Activated naive CD4-positive, alpha-beta T cell treated with anti-CD3 and anti-CD28 coated beads, Interleukin-2, amount 50 U/mL, for 16 hours (primary cell): ENCODE measurements at places on chromosomes 5 and 9.

GRCh38 chr5:24353016-24353415 is 291.8 kb downstream of the CDH10 start:
- DNase-seq = no peak

DNA sequence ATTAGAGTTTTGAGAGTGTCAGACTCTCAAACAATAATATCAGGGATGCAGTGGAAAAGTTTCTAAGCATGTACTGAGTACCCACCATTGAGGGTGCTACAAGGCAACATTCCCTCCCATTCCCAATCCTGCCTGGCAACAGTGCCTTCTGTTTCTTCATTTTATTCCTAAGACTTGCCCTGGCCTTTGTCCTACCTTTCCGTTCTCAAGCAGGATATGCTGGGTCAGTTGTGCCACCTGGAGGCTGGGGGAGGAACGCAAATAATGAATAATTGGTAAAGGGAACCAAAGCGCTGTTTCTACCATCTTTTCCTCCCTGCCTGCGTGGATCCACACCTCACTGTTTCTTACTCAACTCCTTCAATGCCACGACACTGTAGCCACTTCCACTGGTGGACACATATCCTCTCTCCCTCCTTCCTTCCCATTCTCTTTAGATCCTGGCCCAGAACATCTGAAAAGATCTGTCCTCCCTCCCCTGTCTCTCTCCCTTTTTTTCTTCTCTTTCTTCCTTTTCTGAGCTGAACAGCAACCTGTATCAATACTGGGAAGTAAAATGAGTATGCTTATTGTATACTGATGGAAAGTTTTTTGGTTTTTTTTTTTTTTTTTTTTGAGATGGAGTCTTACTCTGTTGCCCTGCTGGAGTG is 149.5 kb downstream of the C9orf152 start:
- peak; percentile 54 for DNase-seq

DNA sequence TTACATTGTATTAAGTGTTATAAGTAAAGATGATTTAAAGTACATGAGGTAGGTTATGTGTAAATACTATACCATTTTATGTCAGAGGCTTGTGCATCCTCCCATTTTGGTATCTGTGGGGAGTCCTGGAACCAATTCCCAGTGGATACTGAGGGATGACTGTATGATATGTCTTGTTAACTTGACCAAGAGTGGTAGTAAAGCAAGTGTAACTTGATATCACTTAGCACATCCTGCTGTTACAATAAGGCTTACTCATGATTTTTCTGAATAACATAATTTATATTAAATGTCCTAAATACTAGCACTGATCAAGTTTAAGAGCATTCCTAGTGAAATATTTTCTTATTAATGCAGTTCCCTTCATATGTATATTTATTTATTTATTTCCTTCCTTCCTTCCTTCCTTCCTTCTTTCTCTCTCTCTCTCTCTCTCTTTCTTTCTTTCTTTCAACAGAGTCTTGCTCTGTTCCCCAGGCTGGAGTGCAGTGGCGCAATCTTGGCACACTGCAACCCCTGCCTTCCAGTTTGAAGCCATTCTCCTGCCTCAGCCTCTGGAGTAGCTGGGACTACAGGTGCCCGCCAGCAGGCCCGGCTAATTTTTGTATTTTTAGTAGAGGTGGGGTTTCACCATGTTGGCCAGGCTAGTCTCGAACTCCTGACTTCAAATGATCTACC is 7.5 kb downstream of the NDFIP1 start:
- DNase-seq = no peak

GRCh38 chr9:5512658-5513452 is 2.5 kb downstream of the PDCD1LG2 start:
- DNase-seq = no peak

DNA sequence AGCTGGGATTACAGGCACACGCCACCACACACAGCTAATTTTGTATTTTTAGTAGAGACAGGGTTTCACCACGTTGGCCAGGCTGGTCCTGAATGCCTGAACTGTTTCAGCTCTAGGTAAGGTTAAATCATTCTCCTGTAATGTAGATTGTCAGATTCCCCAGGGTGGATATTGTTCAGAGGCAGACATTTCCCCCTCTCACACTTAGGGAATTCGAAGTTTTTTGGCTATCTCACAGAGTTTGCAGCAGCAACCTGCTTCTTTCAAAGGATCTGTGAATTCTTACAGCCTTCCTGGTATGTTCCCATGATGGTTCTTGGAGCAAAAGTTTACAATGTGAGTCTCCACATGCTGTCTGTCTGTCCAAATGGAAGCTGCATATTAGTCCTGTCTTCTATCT is 15.6 kb upstream of the DIRAS2 start:
- DNase-seq = no peak

DNA sequence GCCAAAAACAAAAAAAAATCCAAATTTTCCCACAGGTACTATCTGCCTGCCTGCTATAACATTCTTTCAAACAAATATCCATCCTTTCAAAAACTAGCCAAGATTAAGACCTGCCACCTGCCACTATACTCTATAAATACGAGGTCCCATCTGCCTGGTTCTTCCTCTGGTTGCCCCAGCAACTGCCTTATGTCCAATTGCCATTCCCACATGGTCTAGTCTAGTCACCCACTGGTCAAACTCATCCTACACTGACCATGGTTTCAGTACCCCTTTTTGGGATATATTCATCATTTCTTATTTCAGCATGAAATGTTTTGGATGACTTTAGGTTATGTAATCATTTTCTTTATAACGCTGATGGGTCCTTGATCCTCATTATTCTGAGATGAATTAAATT is 95.1 kb upstream of the CCNG1 start:
- DNase-seq = no peak

- no peak for DNase-seq
Measured at GRCh38 chr9:86997156-86997555, 49.9 kb upstream of the GAS1 start.

- DNase-seq = no peak
Measured at GRCh38 chr5:159057996-159058395, 41.7 kb downstream of the EBF1 start.

DNA sequence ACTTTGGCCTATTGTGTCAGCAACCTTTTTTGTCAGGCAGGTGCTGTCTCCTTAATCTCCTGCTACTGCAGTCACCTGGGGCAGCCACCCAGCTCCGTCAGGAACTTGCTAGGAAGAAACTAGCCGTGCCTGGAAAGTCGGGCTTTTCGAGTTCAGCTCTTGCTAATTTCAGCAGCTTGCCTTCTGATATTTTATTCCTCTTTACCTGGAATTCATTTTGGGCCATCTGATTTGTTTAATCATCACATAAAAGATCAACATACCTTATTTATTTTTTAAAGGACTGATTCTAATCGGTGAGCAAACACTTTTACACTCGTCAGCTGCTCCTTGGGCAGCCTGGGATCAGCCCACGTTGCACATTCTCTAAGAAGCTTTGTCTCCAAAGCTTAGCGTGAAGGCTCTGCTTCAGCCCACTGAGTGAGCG is 42.2 kb downstream of the PRLR start:
- DNase-seq = no peak

- no peak for DNase-seq
Measured at GRCh38 chr9:31808766-31809165, 575.7 kb upstream of the ACO1 start.

DNA sequence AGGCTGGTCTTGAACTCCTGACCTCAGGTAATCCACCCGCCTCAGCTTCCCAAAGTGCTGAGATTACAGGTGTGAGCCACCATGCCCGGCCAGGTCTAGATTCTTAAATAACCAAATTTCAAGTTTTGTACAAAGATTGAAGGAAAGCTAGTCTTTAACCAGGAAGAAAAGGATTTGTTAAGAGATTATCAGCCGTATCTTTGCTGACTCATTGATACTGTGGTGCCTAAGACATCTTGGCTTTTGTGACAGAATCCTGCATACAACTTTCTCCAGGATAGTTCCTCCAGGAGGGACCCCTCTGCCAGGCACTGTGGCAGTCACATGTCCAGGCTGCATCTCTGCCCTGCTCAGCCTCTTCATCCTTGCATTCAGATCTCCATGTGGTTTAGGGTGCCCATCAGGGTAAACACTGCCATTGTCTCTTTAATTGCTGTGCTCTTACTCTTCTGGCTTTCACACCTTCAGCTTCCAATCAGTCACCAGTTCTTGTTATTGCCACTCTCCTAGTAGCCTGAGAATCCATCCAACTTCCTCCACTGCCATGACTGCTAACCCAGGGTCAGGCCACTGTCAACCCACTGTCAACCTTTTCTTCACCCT is 10.0 kb downstream of the MAP3K1 start:
- no peak for DNase-seq

GRCh38 chr9:72037571-72037970 is 22.8 kb downstream of the C9orf57 start:
- DNase-seq = no peak

GRCh38 chr9:98215821-98216220 is 23.4 kb upstream of the CORO2A start:
- no peak for DNase-seq

- DNase-seq = no peak
Measured at GRCh38 chr9:111094958-111095357, 56.7 kb upstream of the LPAR1 start.

DNA sequence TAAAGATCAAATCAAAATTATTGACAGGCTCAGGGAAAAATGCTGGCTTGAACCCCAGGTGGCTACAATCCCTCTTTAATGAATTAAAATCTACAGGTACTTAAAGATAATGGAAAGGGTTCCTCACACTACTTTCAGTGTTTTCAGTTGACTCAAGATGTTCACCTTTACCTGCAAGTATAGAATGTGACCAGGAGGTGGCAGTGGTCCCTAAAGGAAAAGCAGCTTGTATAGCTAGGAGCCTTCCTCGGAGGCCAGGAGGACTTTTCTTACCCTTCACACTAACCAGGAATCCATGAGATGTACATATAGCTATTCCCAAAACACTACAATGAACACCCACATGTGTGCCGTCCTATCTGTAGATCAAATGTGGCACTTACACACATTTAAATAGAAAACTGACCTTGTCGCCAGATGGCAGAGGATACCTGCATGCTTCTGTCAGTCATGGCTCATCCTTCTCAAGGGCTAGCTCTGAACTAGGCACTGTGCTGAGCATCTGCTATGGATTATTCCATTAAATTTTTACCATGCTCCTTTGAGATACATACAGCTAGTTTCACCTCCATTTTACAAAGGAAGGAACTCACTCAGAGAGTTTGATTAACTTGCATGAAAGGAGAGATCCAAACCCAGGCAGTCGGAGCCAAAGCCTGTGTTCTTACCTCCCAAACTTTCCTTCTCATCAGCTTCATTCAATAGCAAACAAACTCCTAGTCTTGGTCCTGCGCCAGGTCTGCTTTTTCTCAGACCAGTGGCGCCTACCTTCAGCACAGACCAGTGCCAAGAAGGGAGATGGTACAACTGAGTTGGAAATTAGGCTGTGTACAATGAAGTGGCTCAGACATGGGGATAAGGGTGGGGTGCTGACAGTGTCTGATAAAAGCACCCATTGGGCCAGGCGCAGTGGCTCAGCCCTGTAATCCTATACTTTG is 24.5 kb downstream of the C9orf152 start:
- peak; percentile 35 for DNase-seq

DNA sequence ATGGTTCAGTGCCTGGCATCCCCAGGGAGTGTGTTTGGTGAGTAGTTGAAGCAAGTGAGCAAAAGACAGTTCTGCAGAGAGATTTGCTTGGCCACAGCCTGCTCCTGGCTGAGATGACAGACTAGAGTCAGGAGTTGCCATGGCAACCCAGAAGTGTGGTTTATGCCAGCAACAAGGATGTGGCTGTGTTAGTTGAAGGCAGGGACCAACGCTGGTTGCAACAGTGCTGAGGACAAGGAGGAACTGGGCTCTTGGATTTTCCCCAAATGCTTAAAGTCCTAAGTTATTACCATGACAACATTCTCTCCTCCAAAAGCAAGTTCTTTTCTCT is 2.7 kb downstream of the NXNL2 start:
- no peak for DNase-seq

DNA sequence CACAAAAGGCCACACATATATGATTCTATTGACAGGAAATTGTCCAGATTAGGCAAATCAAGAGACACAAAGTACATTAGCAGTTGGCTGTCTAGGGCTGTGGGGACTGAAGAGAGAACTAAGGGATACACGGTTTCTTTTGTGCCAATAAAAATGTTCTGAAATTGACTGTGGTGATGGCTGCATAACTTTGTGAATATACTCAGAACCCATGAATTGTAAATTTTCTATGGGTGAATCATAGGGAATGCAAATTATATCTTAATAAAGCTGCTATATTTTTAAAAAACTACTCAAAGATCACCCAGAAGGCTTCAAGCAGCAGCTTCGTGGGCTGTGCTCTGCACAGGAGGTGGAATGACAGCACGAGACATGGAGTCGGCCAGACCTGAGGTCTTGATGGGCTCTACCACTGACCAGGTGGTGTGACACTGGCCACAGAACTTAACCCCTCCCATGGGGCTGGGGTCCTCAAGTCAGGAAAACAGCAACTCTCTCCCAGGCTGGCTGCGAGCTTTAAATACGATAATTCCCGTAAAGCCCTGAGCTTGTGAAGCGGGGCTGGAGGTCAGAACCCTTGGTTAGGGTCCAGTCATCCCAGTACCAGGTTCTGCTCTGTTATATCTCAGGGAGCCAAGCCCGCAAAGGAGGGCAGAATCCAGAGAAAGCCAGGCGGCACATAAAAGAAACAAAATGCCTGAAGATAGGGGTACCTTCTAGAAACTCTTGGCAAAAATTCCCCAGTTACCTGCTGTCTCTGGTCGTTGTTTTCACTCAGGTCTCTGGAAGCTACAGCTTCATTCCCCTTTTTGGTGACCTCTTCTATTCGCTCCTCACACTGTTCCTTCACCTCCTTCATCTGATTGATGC is 59.1 kb downstream of the GOLM1 start:
- no peak for DNase-seq

DNA sequence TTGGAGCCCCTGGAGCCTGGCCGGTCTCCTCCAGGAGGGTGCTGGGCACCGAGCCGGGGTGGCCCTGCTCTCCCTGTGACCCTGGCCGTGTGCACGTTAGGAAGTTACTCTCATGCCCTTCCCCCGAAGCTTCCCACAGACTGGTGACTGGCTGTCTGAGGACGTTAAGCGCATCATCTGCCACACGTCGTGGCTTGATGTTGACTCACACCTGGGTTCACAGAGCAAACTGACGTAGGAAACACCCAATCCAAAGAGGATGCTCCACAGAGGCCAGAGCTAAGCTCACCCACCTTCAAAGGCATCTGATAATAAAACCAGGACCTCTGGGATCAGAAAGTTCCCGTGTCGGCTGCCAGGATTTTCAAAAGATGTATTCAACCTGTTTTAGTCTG is 152.9 kb upstream of the PHYKPL start:
- no peak for DNase-seq

GRCh38 chr5:68484307-68485068 is 268.9 kb downstream of the PIK3R1 start:
- DNase-seq = no peak

- DNase-seq = no peak
Measured at GRCh38 chr9:121714075-121714705, 62.8 kb downstream of the DAB2IP start.
